Right hindlimb (tissue), 1 donor: ENCODE measurements at places on chromosomes 6 and 20.

GRCh38 chr6:117465691-117466090 lies 16.8 kb upstream of the DCBLD1 start:
- DNase-seq, result no peak

- no peak for DNase-seq
Observed at GRCh38 chr20:53974785-53975555, 95.4 kb downstream of the BCAS1 start.

- DNase-seq, result peak; percentile 24
Observed at GRCh38 chr6:33205191-33206026, 954 bp downstream of the HSD17B8 start.

GRCh38 chr6:1053586-1053985 lies 258.3 kb upstream of the FOXQ1 start:
- DNase-seq, result no peak

DNA sequence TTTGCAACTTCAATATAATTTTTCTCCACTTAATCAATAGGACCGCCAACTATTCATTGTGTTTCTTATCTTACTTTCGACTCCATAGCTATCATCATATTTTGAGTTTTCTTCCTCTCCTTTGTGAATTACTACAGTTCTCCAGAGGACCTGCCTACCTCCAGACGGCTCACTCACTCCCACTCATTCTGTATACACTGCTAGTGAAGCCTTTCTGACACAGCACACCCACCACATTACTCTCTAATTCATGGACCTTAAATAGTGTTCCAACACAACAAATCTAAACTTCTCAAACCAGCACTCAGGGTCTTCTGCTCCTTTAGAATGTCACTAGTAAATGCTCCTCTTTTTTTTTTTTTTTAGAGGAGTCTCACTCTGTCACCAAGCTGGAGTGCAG lies 23.8 kb downstream of the FKBP5 start:
- DNase-seq, result no peak

- DNase-seq, result no peak
Observed at GRCh38 chr20:19692100-19692499, 66.0 kb upstream of the RIN2 start.

DNA sequence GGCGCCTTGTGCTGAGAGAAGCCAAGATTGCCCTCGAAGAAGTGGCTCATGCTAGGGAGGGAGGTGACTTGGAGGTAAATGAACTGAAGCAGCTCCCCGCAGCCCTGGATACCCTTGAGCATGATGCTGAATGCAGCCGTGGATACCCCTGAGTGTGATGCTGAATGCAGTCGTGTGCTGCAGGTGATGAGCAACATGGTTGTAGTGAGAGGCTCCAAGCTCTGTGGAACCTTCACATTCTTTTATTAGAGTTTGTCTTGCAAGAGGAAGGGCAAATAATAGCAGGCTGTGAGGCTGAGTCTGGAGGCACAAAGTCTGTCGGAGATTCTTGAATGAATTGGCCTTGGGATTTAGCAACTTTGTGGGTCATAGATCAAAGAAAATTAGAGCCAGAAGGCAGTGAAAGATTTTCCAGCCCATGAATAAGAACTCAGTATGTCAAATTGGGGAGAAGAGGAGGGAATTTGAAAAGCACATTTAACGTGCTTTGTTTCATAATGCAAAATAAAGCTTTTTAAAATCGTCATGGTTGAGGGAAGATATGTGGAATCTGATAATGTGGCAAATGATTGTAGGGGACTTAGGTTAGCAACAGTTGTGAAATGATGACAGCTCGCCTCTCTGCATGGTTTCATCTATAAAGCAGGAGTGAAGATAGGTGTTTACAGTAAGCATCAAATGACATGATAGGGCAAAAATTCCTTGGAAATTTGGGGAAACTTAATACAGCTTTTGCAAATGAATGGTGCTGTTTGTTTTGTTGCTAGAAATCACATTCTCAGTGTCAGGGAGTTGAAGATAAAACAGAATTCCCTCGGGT lies 120.1 kb upstream of the TIAM2 start:
- DNase-seq, result no peak

DNA sequence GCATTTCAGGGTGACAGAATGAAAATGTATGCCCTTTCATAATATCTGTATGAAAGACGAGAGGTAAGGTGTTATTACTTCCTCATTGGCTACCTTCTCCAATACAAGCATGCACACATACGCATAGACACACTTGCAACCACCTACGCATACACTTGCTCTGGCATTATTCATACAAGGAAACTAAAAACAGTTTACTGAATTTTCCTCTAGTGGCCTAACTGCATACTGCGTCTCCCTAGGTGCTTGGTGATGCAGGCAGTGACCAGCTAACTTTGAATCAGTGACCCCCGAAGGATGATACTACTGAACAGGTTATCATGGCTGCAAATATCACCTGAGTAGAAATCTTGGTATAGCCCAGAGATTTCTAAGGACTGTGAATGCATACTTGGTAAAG lies 593.1 kb downstream of the PKHD1 start:
- no peak for DNase-seq

DNA sequence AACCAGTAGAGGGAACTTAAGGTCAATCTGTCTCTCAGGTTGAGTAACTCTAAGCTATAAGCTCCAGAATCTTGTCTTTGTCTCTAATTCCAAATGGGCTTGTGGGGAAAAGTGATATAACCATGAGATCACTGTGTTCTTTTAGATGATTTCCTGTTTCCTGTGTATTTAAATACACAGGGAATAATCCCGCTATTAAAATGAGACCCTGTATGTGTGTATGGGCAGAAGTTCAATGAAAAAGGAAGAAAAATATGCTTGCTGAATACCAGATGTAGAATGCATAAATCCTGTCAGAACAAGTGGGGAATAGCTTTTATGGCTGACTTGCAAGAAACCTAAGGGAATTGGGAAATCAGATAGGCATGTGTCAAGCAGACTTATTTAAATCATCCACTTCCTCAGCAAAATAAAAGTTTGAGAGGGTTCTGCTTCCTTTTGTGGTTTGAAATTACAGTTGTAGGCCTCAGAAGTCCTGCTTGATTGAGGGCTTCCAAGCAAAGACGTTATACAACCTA lies 164.7 kb upstream of the PDE7B start:
- no peak for DNase-seq

GRCh38 chr6:126233192-126233591 lies 106.7 kb upstream of the CENPW start:
- no peak for DNase-seq

GRCh38 chr6:168554472-168554871 lies 113.5 kb downstream of the SMOC2 start:
- no peak for DNase-seq

DNA sequence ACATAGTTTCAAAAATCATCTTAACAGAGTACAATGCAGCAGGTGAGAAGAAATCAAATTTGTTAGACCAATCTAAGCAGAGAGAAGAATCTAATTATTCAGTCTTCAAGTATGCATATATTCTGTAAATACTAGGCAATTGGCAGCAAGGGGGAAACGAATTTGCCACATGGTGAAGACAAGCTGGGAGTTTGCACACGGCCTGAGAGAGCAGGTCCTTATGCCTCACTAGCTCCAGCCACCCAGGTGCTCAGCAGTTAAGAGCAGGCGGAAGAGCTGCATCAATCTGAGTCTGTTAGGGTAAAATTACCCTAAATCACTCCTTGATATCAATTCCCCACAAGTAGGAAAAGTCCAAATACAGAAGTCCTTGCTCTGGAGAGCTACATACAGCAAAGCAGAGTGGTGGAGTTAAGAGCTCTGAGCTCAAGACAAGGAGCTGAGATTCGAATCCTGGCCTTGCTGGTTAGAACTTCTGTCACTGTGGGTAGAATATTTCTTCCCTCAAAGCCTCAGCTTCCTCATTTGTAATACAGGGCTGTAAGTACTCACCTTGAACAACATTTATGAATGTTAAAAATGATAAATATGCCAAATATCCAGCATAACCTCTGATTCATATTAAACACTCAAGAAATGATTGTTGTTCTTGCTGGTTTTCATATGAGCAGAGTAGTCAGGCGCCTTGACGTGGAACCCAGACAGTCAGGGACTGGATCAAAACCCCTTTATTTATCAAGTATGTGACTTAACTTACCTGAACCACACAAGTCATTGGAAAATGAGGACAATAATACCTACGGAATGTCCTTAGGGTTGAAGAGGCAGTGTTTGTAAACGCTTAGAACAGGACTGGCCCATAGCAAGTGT lies 444.2 kb downstream of the CDH26 start:
- DNase-seq, result no peak

DNA sequence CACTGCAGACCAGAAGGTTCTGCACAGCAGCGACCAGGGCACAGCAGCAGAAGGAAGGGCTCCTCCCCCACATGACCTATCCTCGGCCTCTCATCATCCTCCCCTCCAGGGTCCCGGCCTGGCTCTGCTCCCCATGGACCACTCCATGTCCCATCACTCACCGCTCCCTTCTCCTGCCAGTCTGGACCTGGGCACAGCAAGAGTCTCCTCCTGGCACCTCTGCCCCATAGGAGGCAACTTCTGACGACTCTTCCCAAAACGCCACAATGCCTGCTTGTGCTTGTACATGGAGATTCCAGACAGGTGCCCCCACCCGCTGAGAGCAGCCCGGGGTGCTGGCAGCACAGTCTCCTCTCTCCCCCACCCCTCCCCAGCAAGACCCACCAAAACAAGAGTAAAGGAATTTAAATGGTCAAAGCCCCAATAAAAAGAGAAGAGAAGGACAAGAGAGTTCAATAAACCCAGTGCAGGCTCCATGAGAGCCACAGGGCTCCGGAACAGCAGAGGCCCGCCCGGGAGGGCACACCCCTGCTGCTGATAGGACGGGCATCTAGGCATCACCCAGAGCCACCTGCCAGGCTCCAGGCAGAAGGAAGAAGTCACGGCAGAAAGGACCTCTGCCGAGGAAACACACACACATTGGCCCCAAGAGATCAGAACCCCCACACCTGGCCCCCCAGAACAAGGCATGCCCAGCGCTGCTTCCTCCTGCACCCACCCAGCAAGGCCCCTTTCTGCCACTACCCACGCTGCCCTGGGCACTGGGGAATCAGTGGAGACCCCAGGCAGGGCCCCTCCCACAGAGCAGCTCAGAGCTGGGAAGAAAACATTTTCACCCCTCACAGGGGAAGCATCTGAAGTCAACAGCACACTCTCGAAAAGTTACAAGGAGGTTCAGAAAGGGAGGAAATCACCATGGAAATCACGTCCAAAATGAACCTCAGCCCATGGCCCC lies 15.2 kb downstream of the TAF4 start:
- DNase-seq, result peak; percentile 15

- DNase-seq, result no peak
Observed at GRCh38 chr20:42553374-42553773, 636.3 kb downstream of the PTPRT start.

- DNase-seq, result no peak
Observed at GRCh38 chr6:3135668-3136291, 17.3 kb downstream of the BPHL start.

DNA sequence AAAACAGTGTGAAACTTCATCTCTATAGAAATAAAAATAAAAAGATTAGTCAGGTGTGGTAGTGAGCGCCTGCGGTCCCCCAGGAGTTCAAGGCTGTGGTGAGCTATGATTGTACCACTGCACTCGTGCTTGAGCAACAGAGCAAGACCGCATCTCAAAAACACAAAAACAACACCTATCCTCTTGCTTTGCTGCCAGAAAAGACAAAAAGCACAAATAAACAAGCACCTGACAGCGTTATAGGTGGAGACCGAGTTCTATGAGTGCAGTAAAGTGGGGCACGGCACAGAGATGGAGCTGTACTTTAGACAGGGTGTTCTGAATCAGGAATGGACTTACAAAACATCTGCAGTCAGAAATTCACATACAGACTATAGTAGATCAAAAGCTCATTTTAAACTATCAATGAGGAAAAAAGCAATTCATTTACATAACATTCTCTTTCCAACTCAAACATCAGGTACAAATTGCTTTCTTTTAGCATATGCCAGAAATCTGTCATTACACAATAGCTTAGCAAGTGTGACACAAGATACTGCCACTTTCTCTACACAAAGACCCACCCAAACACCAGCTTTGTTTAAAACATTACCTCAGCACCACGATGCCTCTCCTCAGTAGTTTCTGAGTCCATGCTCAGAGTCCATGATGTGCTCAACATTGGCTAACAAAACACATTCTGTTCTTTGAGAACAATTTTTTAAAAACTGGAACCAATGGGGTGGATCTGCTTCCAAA lies 10.1 kb downstream of the EZR start:
- DNase-seq, result no peak
